ENCODE measurements at places on chromosomes 4 and X.

DNA sequence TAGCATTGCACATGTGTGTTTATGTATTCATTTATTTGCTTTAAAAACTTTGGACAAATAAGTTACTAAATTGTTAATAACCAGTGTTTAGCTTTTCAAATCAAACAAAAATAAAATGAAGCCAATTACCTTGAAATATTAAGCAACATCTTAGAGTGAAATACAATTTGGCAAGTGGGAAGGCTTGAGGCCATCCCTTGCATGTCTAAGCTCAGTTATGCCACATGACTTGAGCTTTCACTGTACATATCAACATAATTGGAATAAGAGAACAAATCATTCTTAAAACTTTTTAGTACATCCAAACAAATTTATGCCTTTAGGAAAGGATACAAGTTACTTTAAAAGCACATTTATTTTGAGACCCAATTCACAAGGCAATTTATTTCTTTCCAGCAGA is 640.6 kb downstream of the SPRY1 start:
- DNase-seq, result no peak

GRCh38 chr4:64682481-64682880 is 273.2 kb upstream of the TECRL start:
- DNase-seq, result no peak

DNA sequence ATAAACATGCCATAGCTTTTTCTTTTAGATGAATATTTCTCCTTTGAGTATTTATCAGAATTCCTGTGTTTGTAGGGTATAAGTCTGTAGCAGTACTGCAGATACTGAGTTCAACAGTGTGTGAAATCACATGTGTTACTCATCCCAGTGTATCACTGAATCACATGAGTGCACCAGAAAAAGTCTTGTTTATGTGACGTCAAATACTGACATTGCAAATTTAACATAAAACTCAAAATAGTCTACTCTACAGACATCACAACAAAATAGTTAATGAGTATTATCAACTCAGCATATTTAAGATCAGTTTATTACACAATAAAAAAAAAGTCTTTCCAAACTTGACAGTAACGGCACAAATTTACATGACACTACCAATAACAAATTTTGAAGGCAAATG is 221.3 kb downstream of the DCTD start:
- no peak for DNase-seq

GRCh38 chrX:42934020-42934726 is 156.2 kb upstream of the PPP1R2C start:
- DNase-seq, result peak; percentile 50

DNA sequence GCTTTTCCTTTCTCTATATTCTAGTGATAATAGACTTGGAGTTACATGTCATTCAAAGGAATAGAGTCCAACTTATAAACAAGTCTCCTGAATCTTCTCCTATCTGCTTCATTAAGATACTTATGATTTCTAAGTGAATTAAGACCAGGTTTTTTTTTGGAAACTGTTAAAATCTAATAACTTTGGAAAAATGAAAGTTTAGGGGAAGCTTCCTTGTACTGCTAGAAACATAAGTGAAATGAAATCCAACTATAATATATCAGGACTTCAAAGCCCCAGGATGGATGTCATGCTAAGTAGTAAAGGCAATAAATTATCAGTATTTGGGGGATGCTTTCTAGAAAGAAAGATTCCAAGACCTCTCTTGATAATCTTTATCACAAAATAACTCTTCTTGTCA is 24.8 kb downstream of the GRIA2 start:
- no peak for DNase-seq

DNA sequence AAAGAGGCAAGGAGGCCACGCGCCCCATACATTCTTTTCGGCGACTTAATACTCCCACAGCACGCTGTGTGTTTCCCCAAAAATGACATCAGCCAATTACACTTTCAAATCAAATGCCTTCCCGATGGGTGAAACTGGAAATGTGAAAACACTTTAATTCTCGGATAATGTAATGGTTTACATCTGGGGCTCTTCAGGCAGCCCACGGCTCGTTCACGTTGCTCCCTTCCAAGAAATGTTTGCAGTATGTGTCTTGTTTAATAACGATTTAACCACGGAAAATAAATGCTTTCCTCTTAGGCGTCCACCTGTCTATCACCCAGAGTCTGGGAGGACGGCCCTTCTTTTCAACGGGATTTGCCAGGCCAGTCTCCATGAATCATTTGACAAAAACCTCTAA is 272.5 kb downstream of the SHOX start:
- DNase-seq, result no peak

DNA sequence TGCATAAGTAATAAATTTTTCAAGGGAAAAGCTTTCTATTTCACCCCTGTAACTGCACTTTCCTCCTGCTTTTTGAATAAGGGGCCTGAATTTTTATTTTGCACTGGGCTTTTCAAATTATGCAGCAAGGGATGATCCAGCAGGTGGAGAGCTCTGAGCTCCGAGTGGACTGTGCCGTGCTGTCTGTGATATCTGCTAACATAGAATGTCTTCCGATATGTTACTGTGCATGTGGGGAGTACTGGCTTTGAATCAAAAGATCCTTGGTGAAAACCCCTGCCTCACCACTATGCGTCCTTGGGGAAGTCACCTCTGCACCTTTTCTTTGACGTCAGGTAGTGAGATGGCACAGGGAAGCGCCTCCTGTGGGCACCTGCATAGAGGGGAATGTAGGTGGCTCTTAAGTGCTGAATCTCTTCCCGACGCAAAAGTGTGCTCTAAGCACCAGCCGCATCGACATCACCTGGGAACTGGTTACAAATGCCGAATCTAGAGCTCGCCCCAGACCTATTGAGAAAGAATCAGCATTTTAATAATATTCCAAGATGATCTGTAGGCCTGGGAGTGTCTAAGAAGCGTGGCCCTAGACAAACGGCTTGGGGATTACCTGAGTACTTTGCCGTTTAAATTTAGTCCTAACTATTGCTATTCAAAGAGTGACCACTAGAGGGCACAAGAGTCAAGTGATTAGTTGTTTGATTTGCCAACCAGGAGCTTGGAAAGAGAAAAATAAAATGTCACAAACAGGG is 19.2 kb upstream of the WFS1 start:
- DNase-seq, result peak; percentile 78

Measured in CD4-positive, alpha-beta T cell treated with Interleukin-10 for 1 hour (primary cell).